SIG-M5 (cell line): ENCODE measurements at places on chromosomes 16 and 17.

DNA sequence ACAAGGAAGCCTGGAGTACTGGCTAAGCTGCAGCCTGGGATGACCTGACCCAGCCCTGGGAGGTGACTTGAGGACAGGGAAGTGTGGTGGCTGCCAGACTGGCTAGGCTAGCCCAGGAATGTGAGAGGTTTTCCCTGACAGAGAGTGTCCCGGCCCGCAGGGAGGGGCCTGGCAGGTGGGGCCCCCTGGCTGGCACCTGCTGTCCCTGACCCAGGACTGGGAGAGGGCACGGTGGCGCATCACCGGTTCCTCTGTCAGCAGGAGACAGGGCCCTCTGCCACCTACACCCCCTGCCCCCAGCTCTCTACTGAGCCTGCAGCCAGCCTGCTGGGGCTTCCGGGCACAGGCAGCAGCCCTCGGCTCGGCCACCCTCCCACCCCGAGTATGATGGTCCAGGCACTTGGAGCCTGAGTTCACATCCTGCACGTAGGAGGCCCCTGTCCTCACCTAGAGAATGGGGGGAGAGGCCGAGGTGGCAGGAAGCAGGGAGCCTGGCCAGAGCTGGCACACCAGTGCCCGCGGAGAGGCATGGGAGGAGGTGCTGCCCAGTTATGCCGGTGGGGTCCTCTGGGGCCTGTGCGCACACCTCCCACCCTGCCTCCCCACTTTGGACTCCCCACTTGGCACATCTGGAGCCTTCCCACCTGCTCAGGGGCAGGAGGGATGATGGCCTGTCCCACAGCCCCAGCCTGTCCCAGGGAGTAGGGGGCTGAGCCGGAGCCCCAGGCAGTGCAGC, 528 bp downstream of the PRSS27 start:
- no peak for DNase-seq

- no peak for DNase-seq
Measured at GRCh38 chr16:10776280-10776679, 32.6 kb downstream of the NUBP1 start.

DNA sequence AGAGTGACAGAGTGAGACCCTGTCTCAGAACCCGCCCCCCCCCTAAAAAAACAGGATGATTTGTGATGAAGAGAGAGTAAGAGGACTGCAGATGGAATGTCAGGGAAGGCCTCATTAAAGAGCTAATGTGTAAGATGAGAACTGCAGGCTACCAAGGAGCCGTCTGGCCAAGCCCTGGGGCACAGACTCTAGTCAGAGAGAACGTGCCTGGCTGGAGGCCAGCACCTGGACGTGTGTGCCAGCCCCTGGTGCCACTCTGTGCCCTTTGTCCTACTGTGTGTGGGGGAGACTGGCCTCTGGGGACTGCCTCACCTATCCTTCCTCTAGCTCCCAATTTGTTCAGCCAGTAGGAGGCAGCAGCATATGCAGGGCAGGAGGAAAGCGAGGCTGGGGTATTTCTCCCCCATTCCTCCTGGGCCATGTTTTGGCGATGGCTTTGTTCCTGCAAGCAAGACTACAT, 37.1 kb downstream of the KNOP1 start:
- no peak for DNase-seq

GRCh38 chr16:69182730-69183416, 4.1 kb upstream of the SNTB2 start:
- no peak for DNase-seq

DNA sequence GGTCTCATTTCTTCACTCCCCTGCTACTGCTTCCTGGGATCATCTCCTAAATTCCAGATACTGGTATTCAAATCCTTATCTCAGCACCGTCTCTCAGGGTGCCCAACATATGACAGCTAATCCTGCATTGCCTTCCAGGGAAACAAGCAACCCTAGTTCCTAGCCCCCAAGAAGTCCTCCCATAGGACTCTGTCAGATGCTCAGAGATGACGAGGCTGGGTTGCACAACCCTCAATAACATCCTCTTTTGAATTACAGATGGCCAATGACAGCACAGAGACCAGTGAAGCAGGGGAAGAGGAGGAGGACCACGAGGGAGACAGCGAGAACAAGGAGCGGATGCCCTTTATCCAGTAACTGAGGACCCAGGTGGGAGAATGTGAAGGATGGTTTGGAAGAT, 45.0 kb upstream of the CLEC3A start:
- no peak for DNase-seq

DNA sequence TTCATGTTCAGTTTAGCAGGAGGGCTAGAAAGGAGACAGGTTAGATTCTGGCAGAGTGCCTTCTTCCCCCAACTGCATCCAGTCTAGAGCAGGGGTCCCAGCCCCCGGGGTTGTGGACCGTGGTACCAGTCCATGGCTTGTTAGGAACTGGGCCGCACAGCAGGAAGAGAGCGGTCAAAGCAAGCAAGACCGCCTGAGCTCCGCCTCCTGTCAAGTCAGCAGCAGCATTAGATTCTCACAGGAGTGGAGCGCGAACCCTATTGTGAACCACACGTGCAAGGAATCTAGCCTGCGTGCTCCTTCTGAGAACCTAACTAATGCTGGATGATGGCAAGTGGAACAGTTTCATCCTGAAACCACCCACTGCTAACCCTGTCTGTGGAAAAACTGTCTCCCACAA, 95.0 kb downstream of the HIC1 start:
- DNase-seq, result no peak

GRCh38 chr16:65751622-65752521, 614.6 kb upstream of the CDH5 start:
- DNase-seq, result no peak

DNA sequence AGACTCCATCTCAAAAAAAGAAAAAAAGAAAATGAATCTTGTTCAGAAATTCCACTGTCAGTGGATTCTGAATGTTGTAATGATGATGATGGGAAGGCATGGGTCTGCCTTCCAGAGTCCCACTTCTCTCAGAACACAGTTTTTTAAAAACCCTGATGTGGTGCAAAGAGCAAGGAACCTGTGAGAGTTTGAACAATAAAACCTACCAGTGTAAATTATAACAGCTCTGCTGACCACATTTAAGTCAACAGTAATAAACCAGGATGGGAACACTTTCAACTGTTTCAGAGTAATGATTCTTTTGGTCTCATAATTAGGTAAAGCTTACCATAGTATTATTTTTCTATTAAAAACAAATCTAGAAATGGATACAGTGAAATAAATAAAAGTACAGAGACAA, 99.0 kb downstream of the MYO1D start:
- DNase-seq, result no peak

- no peak for DNase-seq
Measured at GRCh38 chr16:66901626-66902025, 17.1 kb downstream of the CDH16 start.

DNA sequence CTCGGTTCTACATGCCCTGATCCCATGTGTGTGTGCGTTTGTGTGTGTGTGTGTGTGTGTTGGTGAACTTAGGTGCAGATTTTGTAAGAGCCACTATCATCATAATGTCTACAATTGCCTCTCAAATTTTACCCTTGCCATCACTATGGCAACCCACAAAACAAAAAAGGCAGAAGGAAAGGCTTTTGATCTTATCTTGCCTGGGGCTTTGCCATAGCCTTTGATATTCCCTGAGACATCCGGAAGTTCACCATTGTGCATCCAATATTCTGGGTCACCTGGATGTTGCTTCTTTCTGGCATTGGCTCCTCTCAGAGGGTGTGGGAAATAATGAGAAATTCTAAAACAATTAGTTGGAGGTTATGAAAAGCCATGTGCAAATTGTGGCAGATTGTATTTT, 114.7 kb downstream of the HAPSTR1 start:
- DNase-seq, result no peak

DNA sequence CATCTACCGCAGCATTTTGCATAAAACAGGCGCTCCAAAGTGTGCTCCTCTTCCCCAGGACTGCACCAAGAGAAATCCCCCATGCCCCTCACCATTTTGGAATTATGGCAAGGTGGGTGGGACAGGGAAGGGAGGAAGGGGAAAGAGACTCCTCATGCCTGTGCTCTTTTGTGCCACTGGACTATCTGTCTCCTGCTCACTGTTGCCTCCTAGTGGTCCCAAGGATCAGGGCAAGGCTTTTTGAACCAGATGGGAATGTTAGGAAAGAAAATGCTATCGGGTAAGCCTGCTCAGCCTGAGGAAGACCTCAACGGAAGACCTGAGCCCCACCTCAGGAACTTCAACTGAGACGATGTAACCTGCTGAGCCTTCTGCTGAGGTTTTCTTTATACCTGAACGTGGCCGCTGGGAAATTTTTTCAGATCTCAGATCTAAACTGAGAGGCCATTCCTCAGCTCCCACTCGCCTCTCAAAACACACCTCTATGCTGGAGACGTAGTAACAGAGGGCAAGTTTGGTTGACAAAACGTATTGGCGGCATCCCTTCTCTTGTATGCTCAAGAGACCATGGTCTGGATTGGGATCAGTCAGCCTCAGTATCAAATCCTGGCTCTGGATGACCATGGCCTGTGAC, 58.3 kb downstream of the SPACA3 start:
- DNase-seq, result no peak

- no peak for DNase-seq
Measured at GRCh38 chr17:36889770-36890349, 47.4 kb upstream of the LHX1 start.

DNA sequence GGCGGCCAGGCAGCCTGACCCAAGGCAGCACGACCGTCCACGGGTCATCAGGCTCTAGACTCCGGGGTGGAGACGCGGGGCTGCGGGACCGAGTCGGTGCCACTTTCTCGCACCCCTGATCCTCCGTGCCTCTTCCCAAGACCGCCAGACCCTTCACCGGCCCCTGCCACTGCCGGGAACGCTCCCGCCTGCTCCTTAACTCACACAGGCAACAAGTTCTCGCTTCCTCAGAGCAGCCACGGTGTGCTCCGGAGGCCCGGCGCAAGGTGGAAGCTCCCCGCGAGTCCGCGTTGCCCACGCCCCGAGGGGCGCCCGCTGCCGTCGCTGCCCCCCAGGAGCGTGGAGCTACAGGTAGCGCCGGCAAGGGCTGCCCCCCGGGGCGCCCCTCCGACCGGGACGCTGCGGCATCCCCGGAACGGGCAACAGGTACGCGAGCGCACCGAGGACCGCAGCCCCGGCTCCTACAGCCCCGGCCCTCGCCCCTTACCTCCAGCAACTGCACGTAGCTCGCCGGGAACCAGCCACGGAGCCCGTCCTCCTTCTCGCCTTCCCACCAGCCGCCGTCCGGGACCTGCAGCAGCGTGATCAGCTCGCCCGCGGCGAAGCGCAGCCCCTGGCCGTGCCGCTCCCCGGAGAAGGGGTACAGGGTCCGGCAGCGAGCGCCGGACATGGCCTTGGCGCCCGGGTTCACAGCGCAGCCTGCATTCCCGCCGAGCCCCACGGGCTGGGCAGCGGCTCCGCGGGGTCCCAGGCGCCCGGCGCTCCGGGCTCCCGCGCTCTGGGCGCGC, 491 bp downstream of the GAS7 start:
- DNase-seq, result no peak
